ENCODE measurements at places on chromosomes 12 and 14. TPM values are rescaled to one million over a fixed set of nuclear protein-coding genes. Genes with fewer than 3 reads are reported as not detected.

- no peak for DNase-seq
Measured at GRCh38 chr12:93059288-93059687, 130.2 kb upstream of the EEA1 start.

PLD4 gene
- polyA plus RNA-seq = 6.3 TPM

SCN8A gene
- polyA plus RNA-seq = 2.7 TPM

DNA sequence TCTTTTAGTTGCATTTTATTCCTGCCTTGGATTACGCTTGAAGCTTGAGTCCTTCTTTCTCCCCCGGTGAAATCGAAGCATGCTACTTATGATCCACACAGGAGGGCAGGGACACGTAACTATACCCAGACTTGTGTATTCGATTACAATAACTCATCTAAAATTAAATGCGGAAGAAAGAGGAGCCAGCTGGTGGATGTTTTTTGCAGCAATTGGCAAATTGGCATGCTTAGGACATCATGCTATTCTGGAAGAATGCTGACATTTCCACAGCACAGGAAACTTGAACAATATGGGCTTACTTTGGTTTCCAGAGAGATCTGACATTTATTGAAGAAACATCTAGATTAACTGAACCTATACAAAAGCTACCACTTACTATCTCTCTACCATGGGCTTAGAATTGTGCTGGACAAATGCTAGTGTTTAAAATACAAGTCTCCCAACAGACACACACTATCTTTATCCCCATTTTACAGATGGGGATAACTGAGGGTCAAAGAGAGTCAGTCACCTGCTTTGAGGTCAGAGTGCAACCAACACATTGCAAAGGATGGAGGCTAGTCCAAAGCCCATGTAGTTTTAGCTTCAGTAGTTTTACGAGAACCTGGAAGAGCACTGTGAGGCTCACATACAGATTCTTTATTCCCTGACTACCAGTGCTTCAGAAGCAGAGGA, 36.3 kb downstream of the LGMN start:
- DNase-seq = no peak

ACRBP gene
- 2.3 TPM for polyA plus RNA-seq

DNA sequence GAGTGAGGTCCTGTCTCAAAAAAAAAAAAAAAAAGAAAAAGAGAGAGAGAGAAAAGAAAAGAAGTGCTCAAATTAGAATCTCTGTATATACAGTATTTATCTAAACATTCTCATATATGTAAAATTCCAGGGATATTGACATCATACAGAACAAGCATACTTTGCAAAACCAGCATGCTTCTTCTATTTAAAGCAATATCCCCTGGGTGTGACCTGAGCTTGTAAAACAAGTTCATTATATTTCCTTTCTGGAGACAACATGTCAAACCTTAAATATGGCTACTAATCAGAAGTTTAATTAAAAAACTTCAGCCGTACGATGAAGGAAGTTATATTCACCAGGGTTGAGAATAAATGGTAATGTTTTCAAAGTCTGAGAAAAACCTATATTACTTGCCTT, 175.8 kb upstream of the HMGA2 start:
- no peak for DNase-seq

DNA sequence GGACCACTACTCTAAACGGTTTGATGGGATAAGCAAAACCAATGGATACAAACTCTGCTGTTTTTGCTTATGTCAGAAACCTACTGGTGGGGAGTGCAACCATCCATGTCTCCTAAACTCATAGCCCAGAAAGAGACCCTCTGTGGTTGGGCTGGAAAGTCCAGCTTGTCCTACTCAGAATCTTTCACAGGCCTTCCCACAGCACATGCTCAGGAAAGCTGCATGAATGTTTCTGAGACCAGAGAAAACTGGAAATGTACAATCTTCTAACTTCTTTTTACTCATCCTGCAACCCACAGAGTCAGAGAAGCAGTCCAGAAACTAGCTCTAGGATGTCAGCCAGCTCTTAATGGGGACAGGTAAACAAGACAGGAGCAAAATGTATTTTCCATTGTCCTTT, 73.3 kb downstream of the ANO2 start:
- no peak for DNase-seq

DNA sequence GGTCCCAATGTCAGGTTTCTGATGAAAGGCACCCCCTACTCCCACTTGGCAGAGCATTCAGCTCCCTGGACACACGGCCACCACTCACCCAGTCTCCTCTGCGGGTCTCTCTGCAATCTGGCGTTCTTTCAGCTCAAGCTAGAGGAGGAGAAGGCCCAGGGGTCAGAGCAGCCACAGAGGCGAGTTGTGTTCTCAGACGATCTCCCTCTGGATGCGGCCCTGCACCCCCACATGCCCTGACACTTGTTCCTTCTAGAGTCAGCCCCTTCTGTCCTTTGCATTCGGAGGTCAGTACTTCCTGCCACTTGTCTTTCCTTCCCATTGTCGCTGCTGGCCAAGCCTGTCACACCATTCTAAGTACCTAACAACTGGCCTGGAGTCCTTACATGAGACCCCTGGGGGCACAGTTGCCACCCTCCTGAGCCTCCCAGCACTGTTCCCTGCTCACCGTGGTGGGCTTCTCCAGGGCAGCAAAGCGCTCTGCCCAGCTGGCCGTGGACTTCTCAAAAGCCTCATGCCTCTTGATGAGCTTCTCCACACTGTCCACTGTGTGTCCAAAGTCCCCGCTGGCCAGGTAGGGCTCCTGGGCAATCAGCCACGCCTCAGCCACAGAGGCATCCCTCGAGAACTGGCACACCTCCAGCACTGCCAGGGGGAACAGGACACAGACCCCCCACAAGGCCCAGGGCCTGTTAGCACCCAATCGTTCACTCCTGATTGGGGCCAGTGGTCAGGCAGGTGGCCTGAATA, 63.2 kb downstream of the PLEKHG3 start:
- DNase-seq = no peak

DNA sequence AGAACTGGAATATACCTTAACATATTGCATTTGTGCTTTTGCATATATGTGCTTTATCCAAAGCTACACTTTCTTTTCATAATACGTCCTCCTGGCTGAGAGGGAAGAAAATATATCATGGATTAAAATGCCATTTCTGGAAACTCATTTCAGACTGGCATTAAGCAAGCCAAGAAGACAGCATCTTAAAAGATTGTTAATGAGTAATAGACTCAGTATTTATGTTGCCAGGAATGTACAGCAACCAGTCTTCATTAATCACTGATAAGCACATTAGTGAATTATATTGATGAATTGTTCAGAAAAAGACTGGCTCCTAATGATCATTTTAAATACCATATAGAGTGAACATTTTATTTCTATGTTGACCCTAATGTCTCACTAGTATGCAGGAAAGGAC, 134.9 kb upstream of the IFNG-AS1 start:
- DNase-seq = no peak

CACNA2D4 gene
- polyA plus RNA-seq = 2.2 TPM

GRCh38 chr14:68511129-68512047, 281.5 kb downstream of the ZFP36L1 start:
- DNase-seq = peak; percentile 89

- peak; percentile 12 for DNase-seq
Measured at GRCh38 chr12:48388938-48389337, 38.2 kb upstream of the ZNF641 start.

POTEG gene
- polyA plus RNA-seq = not detected

DNA sequence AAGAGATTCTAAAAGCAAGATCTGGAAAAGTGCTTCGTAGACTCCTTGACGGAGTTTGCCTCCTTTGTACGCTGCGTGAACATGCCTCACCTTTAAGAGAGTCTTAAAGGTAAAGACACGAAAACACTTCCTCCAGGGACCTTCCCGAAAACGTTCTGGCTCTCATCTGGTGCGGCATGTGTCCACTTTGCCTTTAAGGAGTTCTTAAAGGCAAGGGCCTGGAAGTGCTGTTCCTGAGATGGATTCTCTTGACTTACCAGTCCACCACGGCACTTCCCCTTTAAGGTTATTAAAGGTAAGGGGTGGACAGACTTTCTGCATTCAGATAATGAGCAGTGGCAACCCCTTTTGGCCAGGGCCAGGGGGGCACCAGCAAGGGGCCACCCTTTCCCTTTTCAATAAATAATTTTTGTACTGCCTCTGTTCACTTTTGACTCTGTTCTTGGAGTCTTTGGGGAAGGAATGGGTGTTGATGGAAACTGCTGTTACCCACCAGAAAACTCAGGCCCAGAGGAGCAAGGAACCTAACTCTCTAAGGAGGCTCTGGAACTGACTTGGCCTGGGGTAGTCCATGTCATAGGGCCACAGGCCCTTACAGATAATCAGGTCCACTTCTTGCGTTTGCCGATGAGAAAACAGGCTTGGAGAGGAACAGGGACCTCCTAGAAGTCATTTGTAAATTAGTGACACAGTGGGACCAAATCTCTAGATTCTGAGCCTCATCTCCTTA, 4.4 kb downstream of the REM2 start:
- DNase-seq = no peak

DNA sequence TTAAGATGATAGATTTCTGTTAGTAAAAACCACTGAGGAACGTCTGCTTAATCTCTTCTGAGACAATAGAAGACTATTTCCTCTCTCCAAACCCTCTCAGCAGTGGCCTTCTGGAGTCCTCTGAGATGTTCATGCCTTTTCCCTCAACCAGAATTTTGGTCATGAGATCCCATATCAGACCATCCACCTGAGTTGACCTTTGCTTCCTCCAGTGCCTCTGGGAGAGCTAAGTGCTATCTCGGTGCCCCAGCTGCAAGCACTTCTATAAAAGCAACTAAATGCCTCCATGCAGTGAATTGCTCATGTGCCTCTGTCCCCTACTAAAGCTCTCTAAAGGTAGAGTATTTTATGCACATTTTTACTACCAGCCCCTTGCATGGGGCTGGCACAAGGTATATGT, 172.8 kb upstream of the BCL2L14 start:
- DNase-seq = no peak

DNA sequence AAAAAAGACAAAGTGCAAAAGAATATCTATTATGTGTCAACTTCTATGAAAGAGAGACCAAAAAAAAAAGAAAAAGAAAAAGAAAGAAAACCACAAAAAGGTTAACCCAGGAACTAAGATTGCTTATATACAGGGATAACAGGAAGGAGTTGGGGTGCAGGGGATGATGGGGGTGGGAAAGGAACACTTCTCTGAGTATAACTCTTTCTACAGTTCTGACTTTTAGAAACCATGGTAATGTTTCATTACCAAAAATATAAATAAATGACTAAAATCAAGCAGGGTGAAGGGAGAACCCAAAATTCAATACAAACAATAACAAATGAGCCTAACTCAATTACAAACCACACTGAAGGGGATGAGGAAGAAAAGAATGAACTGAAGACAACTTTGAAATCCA, 9.1 kb downstream of the IFNG-AS1 start:
- DNase-seq = no peak

BORCS5 gene
- polyA plus RNA-seq = 6.4 TPM

CABP1 gene
- 4.0 TPM for polyA plus RNA-seq

DNA sequence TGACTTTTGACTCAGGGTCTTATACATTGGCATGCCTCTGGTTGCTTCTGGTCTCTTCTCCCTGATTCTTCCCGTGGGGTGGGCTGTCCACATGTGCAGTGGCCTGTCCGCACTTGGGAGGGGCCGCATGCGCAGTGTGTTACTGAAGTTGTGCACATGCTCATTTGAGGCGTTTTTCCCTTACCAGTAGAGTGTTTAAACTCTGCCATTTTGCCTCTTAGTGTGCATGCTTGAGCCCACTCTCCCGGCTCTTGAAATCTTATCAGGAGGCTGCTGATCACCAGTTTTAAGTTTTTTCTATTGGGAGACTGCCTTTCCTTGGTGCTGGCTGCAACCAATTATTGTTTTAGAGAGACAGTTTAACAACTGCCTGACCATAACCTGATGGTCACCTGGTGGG, 32.1 kb upstream of the HECTD1 start:
- DNase-seq = no peak

DNA sequence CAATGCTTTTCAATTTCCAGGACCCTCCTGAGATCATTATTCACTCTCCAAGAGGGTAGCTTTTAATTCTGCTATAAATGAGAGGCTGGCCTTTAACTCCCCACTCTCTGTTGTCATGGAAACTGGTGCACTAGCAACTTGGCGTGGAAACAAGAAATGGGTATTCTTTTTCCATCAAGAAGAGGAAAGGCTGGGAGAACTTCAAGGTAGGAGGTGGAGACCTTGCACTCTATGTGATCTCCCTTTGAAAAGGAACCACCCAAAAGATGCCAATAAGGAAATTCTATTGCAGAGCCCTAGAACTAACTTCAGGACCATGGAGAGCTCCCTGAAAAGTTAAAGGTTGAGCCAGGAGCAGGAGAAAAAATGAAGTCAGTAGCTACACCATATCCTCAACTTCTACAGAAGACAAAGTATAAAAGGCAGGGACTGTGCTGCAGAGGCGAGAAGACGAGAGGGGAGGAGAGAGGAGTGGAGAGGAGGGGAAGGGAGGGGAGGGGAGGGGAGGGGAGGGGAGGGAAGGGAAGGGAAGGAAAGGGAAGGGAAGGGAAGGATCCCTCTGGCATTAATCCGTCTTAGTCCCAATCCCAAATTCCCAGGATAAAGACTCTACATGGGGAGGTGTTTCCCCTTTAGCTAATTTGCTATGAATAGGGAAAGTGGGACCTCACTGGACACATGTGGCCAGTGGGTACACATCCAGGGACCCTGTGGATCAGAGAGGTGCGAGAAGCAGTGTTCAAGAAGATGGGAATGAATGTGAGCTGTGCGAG, 46.7 kb upstream of the FICD start:
- DNase-seq = peak; percentile 45

GRCh38 chr14:99479906-99480869, at the start of gene SETD3:
Gene SETD3 (minus strand): TSS chr14:99480859. CDS start chr14:99465805, 15,054 bp downstream.
- peak; percentile 44 for DNase-seq

DLGAP5 gene
- polyA plus RNA-seq = 15.5 TPM

Data from muscle of back (tissue), 13 donors.